Fibroblast of skin of right quadriceps (primary cell): ENCODE measurements at places on chromosomes 7 and 10.
A peak's percentile ranks its signal among the peaks of the same experiment; 100 is the strongest.

DNA sequence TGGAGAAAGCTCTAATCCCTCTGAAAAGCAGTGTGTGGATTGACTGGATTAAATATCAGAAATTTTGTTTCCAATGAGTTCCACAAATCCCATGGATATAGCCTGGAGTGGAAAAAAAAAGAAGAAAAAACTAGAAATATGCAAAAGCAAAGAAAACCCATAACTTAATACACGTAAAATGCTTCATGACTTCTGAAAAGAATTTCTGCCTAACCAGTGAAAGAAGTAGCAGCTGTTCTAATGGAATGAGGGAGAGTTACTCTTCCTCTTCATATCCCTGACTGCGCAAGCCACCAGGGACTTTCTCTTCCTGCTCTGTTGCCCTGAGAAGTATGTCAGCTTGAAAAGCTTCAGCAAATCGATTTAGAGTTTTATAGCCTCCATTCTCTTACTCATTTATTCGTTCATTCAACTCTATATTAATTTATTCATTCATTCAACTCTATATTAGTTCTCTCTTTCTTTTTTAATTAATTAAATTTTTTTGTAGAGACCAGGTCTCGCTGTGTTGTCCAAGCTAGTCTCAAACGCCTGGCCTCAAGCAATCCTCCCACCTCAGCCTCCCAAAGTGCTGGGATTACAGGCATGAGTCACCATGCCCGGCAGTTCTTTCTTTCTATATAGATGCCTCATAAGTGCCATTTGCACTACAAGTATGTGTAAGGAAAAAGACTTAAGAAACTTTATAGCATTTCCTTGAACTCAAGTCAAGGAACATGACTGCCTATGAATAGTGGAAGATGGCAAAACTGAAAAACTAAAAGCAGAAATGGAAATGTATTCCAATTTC lies 447.3 kb upstream of the NRP1 start:
- peak; percentile 10 for DNase-seq

- DNase-seq = no peak
Observed at GRCh38 chr10:118908557-118909256, 120.8 kb upstream of the NANOS1 start.

- no peak for DNase-seq
Observed at GRCh38 chr7:139095194-139095659, 14.3 kb downstream of the ZC3HAV1 start.

DNA sequence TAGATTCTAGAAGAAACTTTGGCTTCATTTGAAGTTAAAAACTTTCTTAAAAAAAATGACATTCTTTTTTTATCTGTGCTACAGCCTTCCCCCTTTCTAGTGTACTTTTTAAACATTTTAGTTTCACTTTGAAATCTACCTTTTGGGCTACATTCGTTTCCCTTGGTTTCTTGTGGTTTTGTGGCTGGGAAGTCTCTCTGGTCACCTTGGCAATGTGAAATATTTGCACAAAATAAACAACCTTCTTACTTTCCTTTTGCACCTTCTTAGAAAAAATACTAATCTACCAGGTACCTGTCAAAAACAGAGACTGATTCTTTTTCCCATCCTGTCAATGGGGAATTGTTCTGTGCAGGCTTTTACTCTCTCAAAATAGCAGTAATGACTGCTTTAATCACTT lies 350.2 kb downstream of the GATA3 start:
- no peak for DNase-seq

DNA sequence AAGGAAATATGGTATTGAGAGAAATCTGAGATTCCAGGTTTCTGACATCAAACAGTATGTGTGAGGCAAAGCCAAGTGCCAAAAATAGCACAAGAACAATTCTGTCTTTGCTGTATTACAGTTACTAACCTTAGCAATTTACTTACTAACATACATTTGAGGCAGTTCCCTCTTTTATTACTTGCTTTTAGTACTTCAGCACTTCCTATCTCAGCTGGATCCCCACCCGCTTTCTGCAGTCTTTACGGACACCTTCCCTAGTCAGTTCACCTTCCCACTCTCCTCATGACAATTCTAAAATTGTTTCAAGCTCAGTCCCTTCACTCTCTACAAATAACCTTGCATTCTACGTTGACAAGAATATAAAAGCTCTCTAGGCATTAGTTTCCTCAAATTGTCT lies 79.2 kb downstream of the ELAPOR2 start:
- no peak for DNase-seq

- no peak for DNase-seq
Observed at GRCh38 chr7:80128918-80129317, 5.7 kb upstream of the GNAI1 start.

- no peak for DNase-seq
Observed at GRCh38 chr10:133170092-133170491, 10.1 kb downstream of the KNDC1 start.

- DNase-seq = no peak
Observed at GRCh38 chr7:45082031-45082830, 6.5 kb downstream of the NACAD start.

DNA sequence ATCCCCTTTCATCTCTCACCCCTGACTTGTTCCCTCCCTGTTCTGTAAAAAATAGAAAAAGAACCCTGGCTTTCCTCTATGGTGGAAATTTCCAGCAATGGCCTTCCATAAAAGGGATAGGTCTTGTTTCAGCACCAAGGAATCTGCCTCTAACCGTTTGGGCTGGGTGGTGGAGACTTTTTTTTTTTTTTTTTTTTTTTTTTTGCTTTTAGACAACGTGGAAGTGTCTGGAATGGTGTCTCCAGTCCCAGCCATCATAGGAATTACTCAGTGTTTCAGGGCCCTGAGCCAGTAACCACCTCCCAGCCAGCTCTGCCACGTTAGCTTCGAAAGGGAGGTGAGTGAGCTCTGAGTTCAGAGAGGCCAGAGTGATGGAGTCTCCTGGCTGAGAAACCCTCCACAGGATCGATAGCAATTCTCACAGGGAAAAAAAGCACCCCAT lies 97.3 kb upstream of the COL1A2 start:
- DNase-seq = peak; percentile 99

GRCh38 chr10:69334302-69335062 lies 56.2 kb downstream of the HK1 start:
- no peak for DNase-seq

DNA sequence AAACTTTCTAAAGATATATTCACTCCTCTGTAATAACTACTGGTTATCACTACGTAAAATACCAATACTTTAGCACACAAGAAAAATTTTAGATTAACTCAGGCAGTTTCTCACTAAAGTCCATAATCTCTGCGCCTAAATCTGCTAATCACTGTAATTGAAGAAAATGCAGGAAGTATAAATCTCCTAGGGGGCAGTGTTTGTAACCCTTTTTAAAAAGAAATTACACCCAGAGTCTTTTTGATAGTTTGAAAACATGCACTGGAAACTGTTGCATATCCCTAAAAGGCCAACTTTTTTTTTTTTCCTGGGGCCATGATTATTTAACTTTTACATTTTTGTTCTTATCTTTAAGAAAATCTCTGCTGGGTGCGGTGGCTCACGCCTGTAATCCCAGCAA lies 209.6 kb downstream of the KIAA1217 start:
- DNase-seq = no peak

GRCh38 chr10:127993056-127993690 lies 86.3 kb downstream of the PTPRE start:
- no peak for DNase-seq

DNA sequence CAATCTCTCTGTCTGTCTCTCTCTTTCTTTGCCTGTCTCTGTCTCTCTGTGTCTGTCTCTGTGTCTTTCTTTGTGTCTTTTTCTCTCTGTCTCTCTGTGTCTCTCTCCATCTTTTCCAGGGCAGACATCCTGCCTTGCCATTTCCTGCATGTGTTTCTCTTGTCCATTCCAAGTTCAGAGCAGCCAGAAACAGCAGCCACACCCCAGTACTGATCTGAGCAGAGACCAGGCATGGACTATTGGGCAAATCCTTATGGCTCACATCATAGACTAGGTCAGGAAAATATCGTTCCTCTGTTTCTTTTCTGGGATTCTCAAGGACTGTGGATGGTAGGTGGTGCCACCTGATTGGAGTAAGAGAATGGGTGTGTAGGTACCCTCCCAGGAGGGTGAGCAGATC lies 95.8 kb downstream of the RAMP3 start:
- DNase-seq = no peak

- no peak for DNase-seq
Observed at GRCh38 chr10:114402233-114402632, 2.1 kb downstream of the AFAP1L2 start.

DNA sequence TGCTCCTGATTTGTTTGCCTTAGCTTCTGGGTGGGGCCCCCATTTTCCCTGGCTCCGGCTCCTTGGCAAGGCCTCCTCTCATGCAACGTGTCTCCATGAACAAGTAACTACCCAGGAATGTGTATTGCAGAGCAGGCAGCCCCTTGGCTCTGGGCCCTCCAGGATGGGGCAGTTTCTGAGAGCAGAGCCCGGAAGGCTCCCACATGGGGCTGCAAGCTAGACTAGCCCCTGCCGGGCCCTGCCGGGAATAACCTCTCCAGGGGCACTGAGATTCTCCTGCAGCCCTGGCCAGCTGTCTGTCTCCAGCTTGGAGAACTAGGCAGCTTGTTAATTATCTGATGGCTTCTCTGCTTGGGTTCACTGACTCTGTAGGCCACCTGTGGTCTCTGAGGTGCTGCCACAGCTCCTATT lies 184.0 kb upstream of the INHBA start:
- DNase-seq = peak; percentile 97

- DNase-seq = no peak
Observed at GRCh38 chr10:61480208-61480607, 27.0 kb upstream of the TMEM26 start.
